ENCODE measurements at places on chromosomes 3 and 15. TPM values are rescaled to one million over a fixed set of nuclear protein-coding genes. Genes with fewer than 3 reads are reported as not detected.

DNA sequence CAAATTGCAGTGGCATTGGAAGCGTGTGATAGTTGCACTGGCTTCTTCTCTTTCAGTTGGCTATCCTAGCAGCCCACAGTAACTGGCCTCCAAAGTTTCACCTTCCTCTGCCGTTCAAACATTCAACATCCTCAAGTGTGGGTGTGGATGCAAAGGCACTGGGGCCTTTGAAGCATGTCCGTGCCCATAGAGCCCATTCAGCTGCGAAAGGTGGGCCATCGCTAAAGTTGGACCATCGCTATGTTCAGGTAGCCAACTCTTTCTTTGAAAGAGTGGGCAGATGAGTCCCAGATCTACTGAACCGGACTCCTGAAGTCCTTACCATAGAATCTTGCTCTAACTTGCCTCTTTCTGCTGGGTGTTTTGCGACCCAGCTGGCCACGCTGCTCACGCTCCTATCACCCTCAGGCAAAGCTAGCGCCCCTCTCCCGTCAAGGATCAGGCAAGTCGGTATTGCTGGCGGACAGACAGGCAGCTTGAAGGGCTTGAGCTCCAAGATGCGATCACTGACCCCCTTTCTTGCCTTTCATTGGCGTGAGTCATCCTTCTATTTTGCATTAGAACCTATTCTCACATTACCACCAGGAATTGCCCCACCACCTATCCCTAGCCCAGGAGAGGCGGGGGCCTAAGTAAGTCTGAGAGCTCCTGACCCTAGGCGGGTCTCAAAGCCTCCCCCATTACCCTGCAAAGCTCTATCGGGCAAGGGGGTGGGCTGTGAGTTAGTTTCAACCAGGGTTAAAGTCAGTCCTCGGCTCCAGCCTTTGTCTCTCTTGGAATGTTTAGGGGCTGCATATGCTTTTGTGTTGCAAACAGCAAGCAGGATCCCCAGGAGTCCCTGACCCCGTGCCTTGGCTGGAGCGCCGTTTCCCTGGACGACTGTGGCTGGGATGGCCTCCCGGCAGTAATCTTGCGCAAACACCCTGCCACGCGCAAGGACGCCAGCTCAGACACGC lies 28.7 kb downstream of the ZIC4 start:
- no peak for DNase-seq

- DNase-seq: no peak
Observed at GRCh38 chr3:143201045-143201444, 81.5 kb downstream of the CHST2 start.

Gene HRH1
- 1.9 TPM for total RNA-seq

DNA sequence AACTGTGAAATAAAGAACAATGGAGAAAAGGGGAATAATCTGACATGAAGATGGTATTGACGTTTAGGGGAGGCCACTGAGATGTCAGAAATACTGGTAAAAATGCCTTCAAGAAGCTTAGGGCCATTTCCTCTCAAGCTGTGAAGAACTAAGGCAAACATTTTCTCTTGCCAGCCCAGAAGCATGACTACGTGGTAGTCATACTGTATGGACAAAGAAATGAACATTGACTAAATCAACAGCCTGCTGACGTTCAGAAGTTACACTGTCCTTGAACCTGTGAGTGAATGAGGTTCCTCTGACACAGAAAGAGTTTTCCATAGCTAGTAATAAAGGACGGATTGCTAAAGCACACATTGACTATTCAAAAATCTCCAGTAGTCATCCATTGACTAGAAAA lies 121.0 kb downstream of the P3H2 start:
- DNase-seq: no peak

- no peak for DNase-seq
Observed at GRCh38 chr3:186997061-186997460, 66.7 kb downstream of the ST6GAL1 start.

Gene AADACL2
- not detected for total RNA-seq

DNA sequence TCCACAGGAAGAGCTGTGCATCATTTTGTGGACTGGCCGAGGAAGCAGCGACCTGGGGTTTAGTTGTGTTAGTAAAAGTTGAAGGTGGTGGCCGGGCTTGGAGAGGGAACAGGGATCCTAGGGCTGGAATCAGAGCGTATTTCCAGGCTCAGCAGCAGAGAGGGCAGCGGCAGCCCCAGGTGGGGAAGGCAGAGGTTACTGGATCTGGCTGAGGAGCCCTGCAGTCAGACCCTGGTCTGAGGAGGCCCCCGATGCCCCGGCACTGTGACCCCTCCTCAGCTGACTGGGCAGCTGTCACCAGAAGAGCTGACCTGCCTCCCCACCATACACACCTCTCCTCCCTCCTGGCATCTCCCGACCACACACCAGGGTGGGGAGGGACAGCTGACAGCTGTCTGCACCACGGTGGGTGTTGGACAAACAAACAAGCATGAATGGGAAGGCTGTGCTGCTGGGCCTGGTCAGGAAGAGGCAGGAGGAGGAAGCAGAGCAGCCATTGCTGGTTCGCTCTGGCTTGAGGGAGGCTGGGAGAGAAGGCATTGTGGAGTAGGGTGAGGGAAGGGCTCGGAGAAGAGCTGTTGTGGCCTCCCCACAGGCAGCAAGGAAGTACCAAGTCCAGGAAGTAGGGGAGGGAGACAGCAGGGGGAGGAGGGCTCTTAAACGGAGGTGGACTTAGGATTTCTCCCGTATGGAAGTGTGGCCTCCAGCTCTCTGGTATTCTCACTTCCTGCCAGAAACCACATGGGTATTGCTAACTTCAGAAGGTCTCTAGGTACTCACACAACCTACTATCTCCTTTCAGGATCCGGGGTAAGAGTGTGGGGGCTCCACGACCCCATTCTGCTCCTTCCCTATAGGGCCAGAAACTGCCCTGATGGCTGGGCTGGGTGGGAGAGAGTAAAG lies 49.5 kb upstream of the HACD2 start:
- no peak for DNase-seq

DNA sequence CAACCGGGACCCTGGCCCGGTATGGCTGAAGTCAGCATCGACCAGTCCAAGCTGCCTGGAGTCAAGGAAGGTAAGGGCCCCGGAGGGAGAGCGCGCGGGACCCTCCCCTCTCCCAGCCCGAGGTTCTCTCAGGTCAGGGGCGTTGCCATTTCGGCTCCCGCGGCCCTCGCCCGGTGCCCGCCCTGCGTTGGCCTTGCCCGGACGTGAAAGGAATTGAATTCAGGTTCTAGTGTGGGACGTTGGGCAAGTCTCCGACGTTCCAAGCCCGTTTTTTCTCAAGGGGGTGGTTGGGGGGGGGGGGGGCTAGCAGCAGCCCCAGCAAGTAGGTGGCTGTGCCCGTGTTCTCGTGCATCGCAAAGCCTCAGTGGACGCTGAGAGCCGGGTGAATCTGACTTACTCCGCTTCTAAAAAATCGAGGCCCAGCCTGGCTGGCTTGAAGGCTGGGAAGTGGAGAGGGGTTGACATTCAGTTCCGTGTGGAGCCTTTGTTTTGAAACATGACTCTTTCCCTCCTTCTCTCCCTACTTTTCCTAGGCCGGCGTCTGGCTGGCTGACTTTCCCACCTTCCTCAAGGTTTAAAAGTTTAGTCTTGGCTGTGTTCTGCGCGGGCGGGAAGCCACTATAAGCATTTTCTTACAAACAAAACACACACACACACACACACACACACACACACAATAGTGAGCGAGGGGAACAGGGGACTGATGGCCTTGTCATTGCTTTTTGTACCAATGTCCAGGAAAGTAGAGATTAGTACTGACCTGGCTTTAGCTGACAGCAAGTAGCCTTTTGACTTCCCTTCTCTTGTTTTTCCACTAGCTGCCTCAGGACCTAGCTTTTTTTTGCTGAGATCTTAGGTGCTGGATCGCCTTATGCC lies at the start of gene UTS2B:
UTS2B (minus strand) TSS at position 873 of the 876 bp plus-strand sequence. CDS start 48,337 bp downstream, outside the sequence.
- peak; percentile 65 for DNase-seq

GRCh38 chr3:105139881-105140560 lies 226.7 kb upstream of the ALCAM start:
- DNase-seq: no peak

Gene EPHA3
- total RNA-seq: not detected

Gene VIPR1
- 60.4 TPM for total RNA-seq

Gene CLDN18
- not detected for total RNA-seq

DNA sequence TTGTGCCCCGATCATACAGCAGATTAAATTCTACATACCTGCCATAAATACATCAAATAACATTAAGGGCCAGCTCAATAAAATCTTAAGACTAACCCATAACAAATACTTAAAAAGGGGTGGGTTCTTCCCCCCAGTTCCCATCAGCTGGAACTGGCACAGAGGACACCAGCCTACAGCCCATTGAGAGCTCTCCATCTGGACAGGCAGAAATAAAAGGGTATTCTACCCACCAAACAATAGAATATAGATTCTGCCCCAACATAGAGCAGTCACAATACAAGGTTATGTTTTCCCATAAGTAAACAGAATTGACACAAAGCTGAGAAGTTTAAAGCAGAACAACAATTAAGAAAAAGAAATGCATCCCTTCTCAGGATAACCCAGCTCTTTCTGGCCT lies 11.9 kb downstream of the CPOX start:
- DNase-seq: no peak

- no peak for DNase-seq
Observed at GRCh38 chr3:38960042-38960622, 91.6 kb downstream of the SCN11A start.

- DNase-seq: no peak
Observed at GRCh38 chr3:17793542-17794195, 51.2 kb upstream of the TBC1D5 start.

Gene RNF13
- total RNA-seq: 22.4 TPM

DNA sequence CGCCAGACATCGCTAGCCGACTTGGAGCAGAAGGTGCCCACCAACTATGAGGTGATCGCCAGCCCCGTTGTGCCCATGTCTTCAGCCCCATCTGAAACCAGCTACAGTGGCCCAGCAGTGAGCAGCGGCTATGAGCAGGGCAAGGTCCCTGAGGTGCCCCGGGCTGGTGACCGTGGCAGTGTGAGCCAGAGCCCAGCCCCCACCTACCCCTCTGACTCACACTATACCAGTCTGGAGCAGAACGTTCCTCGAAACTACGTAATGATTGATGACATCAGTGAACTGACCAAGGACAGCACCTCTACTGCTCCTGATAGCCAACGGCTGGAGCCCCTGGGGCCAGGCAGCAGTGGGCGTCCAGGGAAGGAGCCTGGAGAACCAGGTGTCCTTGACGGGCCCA lies 12.9 kb upstream of the APEH start:
- DNase-seq: no peak

Gene EHD4
- 54.2 TPM for total RNA-seq

DNA sequence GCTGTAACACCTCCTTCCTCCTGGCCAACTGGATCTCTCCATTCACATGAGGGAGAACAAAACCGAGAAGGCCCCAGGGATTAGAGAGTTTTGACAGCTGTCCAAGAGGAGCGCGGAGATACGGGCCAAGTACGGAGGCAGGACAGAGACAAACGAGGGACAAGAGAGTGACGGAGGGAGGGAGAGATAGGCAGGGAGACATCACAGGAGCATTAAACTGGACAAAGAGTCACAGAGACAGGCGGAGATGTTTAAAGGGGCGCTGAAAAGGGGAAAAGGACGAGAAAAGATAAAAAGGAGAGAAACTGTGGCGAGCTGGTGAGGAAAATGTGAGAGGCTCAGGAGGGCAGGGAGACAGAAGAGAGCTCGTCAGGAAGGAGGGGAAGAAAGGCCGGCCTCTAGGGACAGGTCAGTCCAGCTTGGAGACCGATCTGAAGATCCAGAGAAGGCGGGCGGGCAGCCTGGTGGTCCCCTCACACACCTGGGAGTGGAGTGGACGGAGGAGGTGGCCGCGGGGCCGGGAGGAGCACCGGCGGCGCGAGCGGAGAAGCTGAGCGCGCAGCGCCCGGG lies 40.5 kb upstream of the ROPN1 start:
- no peak for DNase-seq

- DNase-seq: no peak
Observed at GRCh38 chr3:119779731-119780383, 2.0 kb upstream of the NR1I2 start.

Gene ANO10
- total RNA-seq: 4.0 TPM

Gene HYAL1
- 1.6 TPM for total RNA-seq

Gene DNAJA4
- 16.0 TPM for total RNA-seq

DNA sequence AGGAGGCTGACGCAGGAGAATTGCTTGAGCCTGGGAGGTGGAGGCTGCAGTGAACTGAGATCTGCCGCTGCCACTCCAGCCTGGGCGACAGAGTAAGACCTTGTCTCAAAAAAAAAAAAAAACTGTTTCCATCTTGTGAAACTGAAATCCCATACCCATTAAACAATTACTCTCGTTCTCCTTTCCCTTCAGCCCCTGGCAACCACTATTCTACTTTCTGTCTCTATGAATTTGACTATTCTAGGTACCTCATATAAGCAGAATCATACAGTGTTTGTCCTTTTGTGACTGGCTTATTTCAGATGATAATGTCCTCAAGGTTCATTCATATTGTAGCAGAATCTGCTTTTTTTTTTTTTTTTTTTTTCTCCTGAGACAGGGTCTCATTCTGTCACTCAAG lies 51.5 kb upstream of the UBE2E1 start:
- no peak for DNase-seq

DNA sequence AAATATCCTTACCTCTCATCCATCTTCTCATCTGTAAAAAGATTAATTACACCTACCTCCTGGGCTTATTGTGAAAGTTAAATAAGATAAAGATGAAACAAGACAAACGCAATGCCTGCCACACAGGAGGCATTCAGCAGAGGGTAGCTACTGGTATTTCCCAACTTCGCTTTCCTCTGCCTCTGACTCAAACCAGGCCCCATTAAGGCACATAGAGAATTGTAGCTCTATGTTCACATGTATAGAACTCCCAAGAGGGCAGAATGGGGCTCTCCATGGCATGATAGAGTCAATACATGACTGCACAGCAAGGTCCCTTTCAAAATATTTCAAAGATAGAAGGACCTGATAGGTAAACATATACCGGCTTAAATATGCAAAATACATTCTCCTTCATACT lies 1.4 kb downstream of the LYSMD2 start:
- no peak for DNase-seq

- no peak for DNase-seq
Observed at GRCh38 chr3:4474683-4475490, 7.8 kb upstream of the SUMF1 start.

DNA sequence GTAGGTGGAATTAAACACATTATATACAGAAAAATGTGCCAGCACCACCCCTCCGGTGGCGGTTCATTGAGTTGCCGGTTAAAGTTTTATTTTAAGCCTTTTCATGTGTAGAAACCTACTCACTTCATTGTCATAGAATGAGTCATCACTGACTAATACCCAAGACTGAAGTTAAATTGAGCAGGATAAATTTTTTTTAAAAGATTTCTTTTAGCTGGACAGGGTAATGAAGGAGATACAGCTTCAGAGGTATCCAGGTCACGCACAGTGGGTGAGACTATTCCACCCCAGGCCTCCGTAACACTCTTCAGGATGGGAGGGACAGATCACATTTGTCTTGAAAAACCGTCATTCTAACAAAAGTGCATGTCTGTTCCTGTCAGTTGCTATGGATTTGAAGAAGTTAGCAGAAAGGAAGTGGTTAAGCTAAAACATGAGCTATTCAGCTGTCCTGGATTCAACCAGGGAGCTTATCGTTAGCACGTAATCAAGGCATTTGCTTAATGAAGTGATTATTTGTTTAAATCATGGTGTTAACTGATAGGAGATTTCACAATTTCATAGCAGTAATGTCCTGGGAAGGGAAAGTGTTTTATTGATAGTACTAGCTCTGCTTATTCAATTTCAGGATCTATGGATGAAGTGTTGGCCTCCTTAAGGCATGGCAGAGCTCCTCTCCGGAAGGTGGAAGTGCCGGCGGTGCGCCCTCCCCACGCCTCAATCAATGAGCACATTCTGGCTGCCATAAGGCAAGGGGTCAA lies 23.4 kb downstream of the WHAMM start:
- DNase-seq: peak; percentile 72

Gene LOXL1
- 20.0 TPM for total RNA-seq

All from HT-29 (cell line).